ENCODE measurements at places on chromosomes 7 and 10.
A peak's percentile ranks its signal among the peaks of the same experiment; 100 is the strongest.

DNA sequence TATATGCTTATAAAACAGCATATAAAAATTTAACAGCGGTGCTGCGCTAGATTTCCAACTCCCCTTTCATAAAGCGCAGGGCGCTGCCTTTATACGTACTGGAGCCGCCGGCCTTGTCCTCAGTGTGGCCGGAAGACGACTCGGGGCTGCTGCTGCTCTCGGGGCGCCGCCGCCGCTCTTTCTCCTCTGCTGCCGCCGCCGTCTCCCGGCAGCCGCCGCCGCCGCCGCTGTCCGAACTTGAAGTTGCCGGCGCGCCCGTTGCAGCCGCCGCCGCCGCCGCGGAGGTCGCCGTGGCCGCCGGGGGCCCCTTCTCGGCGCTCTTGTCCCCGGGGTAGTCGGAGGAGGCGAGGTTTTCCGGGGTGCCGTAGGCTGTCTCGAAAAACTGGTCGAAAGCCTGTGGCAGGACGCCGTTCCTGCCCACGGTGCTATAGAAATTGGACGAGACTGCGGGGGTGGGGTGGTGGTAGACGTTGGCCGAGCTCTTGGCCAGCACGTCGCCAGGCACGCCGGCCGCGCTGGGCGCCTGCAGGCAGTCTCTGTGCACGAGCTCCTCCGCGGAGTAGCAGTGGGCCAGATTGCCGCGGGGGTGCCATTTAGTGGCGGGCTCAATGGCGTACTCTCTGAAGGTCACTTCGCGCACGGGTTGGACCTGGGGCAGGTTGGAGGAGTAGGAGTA, 557 bp downstream of the HOXA11 start:
- DNase-seq, result no peak

- no peak for DNase-seq
Observed at GRCh38 chr7:144049491-144049890, 743 bp downstream of the OR2A5 start.

GRCh38 chr7:80324032-80324431, 187.8 kb downstream of the GNAT3 start:
- DNase-seq, result no peak

DNA sequence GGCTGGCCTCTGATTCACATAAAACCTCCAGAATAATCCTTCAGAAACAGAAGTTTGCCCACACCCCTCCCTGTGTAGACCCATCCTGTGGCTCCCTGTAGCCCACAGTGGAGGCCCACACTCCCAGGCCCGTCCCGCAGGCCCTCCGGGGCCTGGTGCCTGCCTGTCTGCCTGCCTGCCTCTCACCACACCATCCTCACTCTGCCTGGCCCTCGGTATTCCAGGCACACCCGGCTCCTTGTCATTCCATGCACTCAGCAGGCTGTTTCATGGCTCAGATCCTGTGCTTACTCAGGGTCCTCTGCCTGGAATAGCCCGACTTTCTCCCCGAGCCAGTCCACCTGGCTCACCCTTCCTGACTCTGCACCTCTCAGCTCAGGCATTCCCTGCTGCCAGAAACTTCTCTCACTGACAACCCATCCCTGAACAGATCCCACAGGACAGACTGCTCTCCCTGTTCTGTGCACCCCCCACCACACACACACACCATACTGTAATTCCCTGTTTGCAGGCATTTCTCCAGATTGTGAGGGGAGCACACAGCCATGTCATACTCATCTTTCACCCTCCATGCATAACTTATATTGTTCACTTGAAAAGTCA, 498.0 kb upstream of the ZMIZ1 start:
- DNase-seq, result no peak

DNA sequence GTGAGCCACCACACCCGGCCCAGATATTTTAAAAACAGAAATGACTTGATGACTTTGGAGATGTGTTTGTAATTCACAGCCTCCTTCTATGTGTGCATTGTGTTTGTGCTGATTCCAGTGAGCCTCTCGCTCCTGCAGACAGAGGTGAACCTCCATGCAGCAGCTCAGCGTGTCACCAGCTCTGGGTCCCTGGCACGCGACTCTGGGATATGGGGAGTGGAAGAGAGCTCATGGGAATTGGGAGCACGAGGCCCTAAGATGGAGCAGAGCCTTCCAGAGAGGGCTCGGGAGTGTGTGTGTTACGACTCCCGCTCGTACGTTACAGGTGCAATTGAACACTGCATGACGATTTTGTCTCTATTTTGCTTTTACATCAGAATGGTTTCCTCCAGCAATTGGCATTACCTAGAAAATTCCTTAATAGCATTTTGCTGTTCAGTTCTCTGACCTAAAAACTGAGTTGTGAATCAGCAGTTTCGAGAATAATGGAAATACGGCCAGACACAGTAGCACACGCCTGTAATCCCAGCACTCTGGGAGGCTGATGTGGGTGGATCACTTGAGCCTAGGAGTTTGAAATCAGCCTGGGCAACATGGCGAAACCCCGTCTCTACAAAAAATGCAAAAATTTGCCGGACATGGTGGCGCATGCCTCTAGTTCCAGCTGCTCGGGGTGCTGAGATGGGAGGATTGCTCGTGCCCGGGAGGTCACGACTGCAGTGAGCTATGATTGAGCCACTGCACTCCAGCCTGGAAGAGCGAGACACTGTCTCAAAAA, 204.6 kb downstream of the CUX1 start:
- no peak for DNase-seq

DNA sequence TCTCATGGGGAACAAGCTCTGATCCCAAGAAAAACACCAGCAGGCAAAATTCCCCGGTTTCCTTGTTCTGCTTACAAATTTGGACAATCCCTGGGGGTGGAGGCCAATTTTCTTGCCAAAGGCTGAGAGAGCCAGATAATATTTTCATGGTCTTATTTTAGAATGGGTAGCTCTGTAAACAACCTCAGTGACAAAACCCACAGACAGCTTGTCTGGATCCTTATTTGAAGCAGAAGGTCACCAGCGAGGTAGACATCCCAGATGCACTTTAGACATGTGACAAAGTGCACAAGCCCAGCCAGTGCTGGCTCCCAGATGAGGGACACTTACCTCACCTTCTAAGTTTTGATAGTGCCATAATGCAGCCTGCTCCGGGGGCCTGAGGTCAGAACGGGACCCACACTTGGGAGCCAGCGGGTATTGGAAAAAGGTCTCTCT, 102.6 kb upstream of the DDC start:
- DNase-seq, result no peak

DNA sequence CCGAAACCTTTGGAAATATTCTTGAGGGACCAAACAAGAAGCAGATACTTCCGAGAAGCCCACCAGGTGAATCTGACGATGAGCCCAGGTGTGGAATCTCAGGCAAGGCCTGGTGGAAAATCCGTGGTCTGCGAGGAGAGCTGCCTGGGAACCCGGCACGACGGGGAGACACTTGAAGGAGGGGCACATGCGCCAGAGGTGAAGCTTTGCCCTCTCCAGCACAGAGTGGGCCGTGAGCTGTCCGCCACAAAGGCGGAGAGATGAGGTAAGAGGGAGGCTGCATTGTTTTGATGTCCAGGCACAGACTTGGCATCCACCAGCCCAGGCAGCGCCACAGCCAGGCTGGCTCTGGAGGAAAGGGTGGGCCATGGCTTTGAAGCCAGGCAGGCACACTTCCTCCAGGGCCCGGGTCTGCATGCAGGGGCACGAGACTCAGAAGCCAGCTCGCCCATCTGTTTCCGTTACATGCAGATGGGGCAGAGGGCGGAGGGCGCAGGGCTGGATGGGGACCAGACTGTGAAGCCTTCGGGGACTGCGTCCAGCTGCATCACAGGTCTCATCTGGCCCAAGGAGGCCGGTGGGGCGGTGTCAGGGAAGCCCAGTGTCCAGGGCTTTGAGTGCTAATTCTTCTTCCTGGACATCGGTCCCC, 45.4 kb downstream of the CALML3 start:
- DNase-seq, result no peak

DNA sequence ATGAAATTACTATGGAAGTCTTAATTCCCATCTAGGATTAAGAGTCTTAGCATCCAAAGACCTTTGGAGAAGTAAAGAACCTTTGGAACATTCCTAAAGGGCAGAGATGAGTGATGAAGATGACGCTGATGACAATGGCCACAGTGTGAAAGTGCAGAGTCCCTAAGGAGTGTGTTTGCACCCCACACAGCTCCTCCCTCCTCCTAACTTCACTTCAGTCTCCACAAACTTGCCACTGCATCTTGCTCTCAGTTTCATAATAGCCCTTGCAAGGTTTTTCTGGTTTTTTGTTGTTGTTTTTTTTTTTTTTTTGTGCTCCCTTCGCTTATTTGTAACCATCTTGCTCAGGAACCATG, 117.5 kb upstream of the ANLN start:
- DNase-seq, result no peak

- DNase-seq, result no peak
Observed at GRCh38 chr10:80344276-80344675, 12.3 kb downstream of the DYDC1 start.

- DNase-seq, result no peak
Observed at GRCh38 chr10:110746969-110747608, 103.0 kb downstream of the RBM20 start.

DNA sequence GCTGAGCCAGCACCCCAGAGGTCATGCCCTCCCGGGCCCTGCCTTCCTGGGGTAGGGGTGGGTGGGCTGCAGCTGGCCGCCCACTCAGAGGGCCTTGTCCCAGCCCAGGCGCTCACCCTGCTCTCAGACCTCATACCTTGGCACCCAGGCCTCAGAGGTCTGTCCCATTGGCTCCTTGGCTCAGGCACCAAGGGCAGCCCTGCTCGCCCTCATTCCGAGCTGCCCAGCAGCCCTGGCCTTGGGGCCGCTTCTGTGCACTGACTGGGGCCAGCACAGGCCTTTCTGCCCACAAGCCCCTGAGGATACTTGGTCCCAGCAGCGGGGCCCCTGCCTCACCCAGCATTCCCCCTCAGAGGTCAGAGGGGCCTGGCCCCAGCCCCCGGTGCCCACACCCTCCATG, 34.3 kb downstream of the YKT6 start:
- DNase-seq, result no peak

DNA sequence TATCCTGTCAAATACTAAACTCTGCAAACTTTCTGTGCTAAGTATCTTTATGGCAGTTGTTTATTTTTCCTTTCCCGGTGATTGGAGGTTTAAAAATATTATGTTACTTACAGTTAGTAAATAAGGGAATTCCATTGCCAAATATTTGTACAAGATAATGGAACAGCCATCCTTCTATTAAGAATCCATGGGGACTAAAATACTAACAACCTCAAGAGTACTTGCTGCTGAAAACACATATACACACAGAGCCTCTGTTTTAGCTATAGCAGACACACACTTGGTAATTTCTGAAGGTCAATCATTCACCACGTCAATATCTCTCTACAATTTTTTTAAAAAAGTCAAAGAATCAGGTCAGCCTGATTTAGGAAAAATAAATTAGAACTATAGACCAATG, 32.4 kb downstream of the TSPAN12 start:
- DNase-seq, result no peak

DNA sequence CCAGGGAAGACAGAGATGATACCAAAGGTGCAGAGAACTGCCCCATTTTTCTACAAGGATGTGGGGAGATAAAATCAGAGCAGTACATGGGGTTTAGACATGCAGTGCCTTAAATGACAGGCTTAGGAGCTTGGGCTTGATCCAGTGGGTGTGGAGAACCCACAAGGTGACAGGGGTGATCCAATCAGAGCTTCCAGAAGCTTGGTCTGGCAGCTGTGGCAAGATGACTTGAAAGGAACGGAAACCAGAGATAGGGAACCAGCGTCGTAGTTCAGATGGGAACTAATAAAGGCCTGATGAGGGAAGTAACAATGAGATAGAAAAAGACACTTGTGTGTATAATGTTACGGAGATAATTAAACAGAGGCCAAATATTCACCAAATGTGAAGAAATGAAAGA, 80.7 kb downstream of the SLC37A3 start:
- DNase-seq, result peak; percentile 39

DNA sequence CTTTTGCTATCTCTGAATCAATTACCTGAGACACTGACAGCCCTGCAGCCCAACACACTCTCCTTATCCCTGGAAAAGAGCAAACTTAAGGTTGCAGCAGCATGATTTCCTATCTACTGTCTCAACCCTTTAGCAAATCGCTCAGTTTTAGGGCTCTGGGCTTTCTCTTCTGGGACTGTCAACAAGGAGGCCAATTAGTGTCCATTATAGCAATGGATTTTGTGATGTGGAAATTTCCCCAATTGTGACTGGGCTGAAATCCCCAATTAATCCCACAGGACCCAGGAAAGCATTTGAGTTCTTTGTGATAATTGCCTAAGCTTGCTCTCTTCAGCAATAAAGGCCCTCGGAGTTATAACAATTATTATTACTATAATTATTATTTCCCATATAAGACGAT, 197.0 kb downstream of the ZNF438 start:
- no peak for DNase-seq

- DNase-seq, result no peak
Observed at GRCh38 chr7:158160199-158160598, 427.4 kb downstream of the PTPRN2 start.

- DNase-seq, result no peak
Observed at GRCh38 chr7:68147614-68148238, 1151.1 kb downstream of the TYW1 start.

GRCh38 chr10:128210215-128211063, 84.2 kb upstream of the MKI67 start:
- peak; percentile 78 for DNase-seq

DNA sequence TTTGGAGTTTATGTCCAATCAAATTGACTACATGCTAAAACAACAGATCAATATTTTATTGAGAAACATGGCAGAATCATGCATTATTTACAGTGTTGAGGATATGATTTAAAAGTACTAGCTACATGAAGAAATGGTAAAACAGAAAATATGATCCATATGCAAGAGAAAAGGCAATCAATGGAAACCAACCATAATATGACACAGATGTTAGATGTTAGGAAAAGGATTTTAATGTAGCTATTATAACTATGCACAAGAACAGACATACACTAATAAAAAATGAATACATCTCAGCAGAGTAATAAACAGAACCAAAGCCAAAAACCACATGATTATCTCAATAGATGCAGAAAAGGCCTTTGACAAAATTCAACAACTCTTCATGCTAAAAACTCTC, 166.2 kb upstream of the CACNA2D1 start:
- DNase-seq, result no peak

GRCh38 chr10:132560241-132560731, 22.7 kb downstream of the INPP5A start:
- DNase-seq, result no peak

GRCh38 chr10:68121852-68122251, 12.6 kb downstream of the MYPN start:
- DNase-seq, result no peak

- DNase-seq, result no peak
Observed at GRCh38 chr7:114081606-114082425, 163.0 kb upstream of the PPP1R3A start.

DNA sequence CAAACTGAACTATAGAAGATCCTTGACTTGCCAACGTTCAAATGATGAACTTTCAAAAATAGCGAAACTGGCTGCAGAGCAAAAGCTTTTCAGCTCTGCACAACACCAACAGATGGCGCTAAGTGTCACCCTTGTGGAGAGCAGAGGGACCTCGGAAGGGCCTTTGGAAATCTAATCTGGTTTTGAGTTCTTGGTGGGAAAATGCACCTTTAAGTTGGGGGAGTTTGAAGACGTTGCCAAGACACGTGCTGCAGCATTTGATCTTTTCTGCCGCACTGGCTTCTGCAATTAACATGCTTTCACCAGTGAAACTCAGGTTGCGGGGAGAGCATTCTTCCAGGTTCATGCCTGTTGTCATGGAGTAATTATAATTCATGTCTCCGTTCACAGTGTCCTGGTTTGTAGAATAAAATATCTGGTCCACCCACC, 26.3 kb upstream of the WDR11 start:
- DNase-seq, result peak; percentile 14

- no peak for DNase-seq
Observed at GRCh38 chr10:78921895-78922294, 146.9 kb upstream of the ZMIZ1 start.

GRCh38 chr10:68877482-68878110, 23.5 kb upstream of the DDX50 start:
- DNase-seq, result no peak
